ENCODE measurements at places on chromosomes 2 and 18. TPM values are rescaled to one million over a fixed set of nuclear protein-coding genes. Genes with fewer than 3 reads are reported as not detected.

Gene KIF3C
- total RNA-seq: 27.5 TPM

Gene ITPRIPL1
- 8.8 TPM for total RNA-seq

Gene HOXD3
- total RNA-seq: not detected

Gene CDH19
- total RNA-seq: not detected

Gene KRTCAP3
- 9.0 TPM for total RNA-seq

Gene DCC
- 1.3 TPM for total RNA-seq

Gene CABYR
- total RNA-seq: 12.2 TPM

Gene GPBAR1
- total RNA-seq: not detected

Gene TUBA4A
- 43.9 TPM for total RNA-seq

DNA sequence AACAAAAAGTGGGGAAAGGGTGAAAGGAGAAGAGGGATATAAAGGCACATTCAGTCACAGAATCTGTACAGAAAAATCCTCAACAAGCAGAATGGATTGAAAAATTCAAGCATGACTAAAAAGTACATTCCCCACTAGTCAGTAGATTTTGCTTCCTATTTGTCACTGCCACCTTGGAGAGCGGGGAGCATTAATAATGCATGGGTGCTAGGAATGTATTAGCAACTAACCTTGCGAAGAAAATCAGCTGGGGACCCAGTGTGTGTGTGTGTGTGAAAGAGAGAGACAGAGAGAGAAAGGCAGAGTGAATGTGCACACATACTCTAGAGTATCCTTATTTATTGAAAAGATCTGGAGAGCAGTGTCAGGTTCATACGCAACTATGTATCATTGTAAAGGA, 968.7 kb upstream of the ZEB2 start:
- no peak for DNase-seq

GRCh38 chr2:208049006-208049405, 23.7 kb upstream of the PLEKHM3 start:
- no peak for DNase-seq

GRCh38 chr2:73984922-73985307, 205 bp downstream of the TET3 start:
- DNase-seq: peak; percentile 93

GRCh38 chr2:63364866-63365265, 223.4 kb downstream of the WDPCP start:
- DNase-seq: no peak

DNA sequence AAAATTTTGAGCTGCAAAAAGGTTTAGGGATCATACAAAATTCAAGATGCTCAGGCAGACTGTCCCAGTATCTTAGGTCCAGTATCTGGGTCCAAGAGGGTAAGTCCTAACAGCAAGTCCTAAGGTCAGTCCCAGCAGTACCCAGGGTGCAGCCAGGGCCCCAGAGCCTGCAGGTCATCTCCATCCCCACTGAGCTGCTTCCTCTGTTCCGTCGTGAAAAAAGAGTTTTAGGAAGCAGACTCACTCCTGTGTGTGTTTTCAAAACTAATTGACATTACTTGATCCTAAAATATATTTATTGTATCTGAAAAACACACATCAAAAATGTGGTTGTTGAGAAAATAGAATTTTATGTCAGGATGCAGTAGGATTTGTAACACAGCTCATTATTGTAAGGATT, 69.9 kb upstream of the ALKAL2 start:
- DNase-seq: no peak

GRCh38 chr2:132811148-132811915, 141.3 kb upstream of the LYPD1 start:
- DNase-seq: no peak

DNA sequence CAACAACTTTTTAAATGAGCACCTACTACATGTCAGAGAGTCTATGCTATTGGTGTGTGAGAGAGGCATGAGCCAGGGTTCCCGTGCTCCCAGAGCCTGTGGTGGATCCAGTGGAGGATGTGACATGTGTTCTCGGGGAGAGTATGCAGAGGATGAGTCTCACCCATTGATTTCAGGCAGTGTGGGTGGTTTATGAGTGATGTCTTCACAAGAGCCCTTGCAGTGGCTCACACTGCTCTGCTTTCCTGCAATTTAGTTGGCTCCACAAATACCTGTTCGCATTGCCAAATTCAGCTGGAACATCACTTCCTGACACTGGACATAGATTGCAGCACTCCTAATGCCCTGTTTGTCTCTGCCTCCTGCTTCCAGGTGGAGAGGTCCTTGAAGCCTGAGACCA, 243.6 kb upstream of the CXCR4 start:
- no peak for DNase-seq

GRCh38 chr2:188529710-188530109, 238.0 kb downstream of the GULP1 start:
- no peak for DNase-seq

- DNase-seq: peak; percentile 89
Measured at GRCh38 chr2:172086241-172087206, 1.2 kb downstream of the DLX1 start.

- peak; percentile 26 for DNase-seq
Measured at GRCh38 chr2:38966678-38967077, 77.0 kb downstream of the ARHGEF33 start.

DNA sequence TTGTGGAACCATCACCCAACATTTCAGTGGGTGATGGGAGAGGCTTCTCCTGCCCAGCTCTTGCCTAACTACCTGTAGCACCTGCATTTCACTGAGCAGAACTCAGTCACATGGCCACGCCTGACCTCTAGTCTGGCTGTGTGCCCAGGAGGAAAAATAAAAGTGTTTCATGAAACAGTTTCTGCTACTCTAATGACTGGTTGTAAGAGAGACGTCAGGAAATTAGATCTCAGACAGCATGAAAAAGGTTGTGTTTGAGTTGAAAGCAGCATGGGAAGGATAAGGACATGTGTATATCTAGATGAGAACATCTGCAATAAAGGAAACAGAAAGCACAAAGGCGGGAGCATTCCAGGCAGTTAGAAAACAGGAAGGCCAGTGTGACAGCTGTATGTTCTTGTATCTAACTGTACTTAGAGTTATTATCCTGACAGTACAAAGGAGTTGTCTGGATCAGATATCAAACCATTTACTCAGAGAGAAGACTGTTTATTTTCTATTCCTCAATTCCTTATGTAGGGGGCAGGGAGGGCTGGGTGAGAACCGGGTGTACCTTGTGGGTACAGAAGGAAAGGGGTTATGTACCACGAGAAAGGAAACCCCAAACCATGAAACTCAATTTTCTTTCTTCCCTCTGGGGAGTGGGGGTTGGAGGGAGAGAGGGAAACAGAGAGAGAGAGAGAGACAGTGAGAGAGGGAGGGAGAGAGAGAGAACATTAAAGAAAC, 307.4 kb upstream of the VWC2L start:
- DNase-seq: no peak

DNA sequence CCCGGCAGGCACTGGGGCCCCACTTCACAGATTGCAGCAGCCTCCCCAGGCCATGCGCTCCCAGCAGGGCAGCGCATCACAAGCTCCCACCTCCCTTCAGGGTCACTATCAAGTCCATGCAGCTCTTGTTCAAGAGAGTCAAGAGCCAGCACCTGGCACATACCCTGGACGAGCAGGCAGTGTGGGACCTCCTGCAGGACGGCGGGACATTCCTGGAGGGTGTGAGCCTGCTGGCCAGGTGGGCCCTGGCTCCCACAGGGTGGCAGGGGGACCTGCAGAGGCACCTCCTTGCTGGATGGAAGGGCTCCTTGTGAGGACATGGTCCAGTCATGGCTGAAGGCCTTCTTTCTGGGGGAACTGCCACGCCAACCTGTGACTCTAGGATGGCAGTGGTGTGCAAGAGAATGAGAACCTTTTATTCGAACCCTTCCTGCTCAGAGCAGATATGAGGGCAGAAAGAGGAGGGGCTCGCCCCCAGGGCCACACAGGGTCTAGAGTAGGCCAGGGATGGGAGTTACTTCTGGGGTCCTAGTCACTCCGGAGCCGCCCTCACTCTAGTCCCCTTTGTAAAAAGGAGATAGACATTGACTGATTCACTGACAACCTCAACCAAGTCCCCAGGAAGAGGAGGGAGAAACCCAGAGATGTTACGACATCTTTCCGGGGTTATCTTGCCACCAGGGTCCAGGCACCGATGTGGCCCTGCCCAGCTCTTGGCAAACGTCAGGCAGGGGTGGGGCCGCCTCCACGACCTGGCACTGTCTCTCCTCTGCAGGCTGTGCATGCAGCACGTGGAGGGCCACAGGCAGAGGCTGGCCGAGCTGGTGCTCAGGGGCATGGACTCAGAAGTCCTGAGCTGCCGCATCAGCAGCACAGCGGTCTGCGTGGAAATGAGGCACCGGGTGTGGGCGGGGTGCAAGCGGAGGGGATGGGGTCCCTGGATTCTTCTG, 31.3 kb downstream of the HJURP start:
- DNase-seq: no peak

GRCh38 chr18:75824661-75825060, 397.2 kb upstream of the SMIM21 start:
- DNase-seq: no peak

- DNase-seq: no peak
Measured at GRCh38 chr2:96692094-96692971, 47.5 kb downstream of the LMAN2L start.

DNA sequence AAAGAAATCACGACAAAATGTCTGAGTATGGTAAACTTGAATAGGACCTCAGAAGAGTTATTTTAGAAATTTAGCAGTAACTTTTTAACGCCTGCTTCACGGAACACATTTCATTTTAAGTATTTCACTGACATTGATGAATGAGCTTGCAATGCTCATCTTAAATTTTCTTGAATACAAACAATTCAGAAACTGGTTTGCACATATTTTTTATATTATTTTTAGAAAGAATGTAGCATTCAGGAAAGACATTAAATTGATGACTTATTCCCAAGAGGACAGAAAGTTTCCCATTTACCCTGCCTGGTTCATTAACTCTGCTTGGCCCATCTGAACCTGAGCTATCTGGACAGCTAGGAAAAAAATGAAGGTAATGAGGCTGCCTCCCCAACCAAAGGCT, 89.3 kb downstream of the MBD2 start:
- no peak for DNase-seq

- DNase-seq: peak; percentile 77
Measured at GRCh38 chr2:222304737-222305515, 6.1 kb upstream of the PAX3 start.

Data from H7 (cell line).